ENCODE measurements at places on chromosomes 1 and 21. TPM values are rescaled to one million over a fixed set of nuclear protein-coding genes. Genes with fewer than 3 reads are reported as not detected.

The CYP4Z1 gene
- not detected for total RNA-seq

The POU3F1 gene
- not detected for total RNA-seq

The MFAP2 gene
- not detected for total RNA-seq

The AZIN2 gene
- total RNA-seq: 5.5 TPM

The OR2L3 gene
- total RNA-seq: not detected

The LYPD8 gene
- total RNA-seq: 2.0 TPM

The C1orf159 gene
- 17.8 TPM for total RNA-seq

The CCT3 gene
- 472 TPM for total RNA-seq

The FLVCR1 gene
- total RNA-seq: 7.9 TPM

The ITLN2 gene
- not detected for total RNA-seq

The PRRX1 gene
- total RNA-seq: not detected

The ACTN2 gene
- total RNA-seq: 11.8 TPM

The SH2D5 gene
- total RNA-seq: 26.9 TPM

The S100A7A gene
- total RNA-seq: not detected

The FMN2 gene
- 1.3 TPM for total RNA-seq

The NOS1AP gene
- 1.8 TPM for total RNA-seq

The ARHGEF16 gene
- total RNA-seq: 0.05 TPM

The ADAMTS1 gene
- total RNA-seq: 0.07 TPM

The SPOCD1 gene
- 16.4 TPM for total RNA-seq

All from HT1080 (cell line).